ENCODE measurements at places on chromosomes 2 and 18.

DNA sequence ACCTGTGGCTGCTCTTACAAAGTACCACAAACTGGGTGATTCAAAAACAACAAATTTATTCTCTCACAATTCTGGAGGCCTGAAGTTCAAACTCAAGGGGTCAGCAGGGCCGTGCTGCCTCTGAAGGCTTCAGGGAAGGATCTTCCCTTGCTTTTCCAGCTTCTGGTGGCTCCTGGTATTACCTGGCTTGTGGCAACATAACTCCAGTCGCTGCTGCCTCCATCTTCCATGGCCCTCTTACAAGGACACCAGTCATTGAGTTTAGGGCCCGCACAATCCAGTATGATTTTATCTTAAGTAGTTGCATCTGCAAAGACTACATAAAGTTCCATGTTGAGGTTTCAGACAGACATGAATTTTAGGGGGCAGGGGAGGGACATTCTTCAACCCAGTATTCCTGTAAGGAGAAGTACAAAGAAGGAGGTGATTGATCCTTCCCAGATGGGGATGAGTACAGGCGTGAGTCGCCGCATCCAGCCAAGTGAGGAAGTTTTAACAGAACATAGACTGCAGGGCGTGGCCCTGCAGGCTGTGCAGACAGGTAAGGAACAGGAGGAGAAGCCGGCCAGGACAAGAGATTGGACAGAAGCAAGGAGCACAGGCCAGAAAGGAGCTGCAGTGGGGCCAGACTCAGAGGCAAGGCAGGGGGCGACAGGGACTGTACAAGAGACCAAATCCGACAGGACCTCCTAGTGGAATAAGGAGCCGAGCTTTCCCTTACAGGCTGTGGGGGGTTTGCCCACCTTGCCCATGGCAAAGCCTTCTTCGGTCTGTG lies 44.4 kb upstream of the BZW1 start:
- no peak for DNase-seq

- no peak for DNase-seq
These were observed 2.2 kb downstream of the IRS1 start for GRCh38 chr2:226797289-226797988.

DNA sequence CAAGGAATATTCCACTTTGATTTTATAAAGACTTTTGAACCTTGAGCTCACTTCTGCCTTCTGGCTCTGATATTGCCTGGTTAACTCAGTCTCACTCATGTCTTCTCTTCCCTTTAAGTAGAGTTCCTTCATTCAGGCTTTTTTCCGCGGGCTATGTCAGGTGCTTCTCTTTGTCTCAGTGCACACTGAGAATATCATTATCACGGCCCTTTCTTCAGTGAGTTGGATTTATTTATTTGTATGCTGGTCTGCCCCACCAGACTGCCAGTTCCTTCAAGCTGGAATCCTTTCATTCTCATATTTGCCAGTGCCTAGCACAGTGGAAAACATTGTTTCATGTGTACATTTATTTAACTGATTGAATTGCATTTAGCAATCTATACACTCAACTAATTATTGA lies 136.5 kb downstream of the DOK6 start:
- no peak for DNase-seq

GRCh38 chr2:1134629-1135028 lies 184.0 kb downstream of the SNTG2 start:
- no peak for DNase-seq

- no peak for DNase-seq
These were observed 19.1 kb upstream of the TXNDC2 start for GRCh38 chr18:9866627-9867026.

DNA sequence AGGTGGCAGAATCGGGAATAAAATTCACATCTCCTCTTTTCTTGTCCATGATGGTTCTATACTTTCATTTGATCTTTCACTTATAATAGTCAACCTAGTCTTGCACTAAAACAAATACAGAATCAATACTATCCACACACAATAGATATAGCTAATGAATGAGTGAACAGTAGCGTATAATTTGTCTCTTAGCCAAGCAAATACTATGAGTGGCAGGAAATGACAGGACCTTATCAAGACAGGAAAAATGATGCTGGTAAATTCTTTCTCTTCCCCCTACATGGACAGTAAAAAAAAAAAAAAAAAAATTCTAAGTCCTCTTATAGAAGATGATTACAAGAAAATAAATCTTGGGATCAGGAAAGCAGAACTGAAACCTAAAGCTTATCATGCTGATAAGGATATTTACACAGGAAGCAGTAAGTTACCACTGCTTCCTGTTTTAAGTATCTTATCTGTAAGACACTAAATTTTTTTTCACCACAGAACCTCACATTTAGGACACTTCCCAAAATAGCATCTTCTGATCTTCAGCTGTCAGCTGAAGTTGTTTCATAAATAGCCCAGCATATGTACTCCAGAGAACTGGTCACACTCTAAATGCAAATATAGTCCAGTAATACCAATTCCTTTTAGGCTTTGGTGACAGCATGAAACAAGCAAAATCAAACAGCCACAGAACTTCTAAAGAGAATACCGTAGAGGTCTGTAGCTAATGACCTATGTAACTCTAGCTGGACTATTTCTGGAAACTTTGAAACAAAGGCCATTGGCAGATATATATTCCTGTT lies 27.0 kb downstream of the IRS1 start:
- DNase-seq: no peak

GRCh38 chr2:44246436-44246835 lies 28.8 kb upstream of the SLC3A1 start:
- DNase-seq: no peak

DNA sequence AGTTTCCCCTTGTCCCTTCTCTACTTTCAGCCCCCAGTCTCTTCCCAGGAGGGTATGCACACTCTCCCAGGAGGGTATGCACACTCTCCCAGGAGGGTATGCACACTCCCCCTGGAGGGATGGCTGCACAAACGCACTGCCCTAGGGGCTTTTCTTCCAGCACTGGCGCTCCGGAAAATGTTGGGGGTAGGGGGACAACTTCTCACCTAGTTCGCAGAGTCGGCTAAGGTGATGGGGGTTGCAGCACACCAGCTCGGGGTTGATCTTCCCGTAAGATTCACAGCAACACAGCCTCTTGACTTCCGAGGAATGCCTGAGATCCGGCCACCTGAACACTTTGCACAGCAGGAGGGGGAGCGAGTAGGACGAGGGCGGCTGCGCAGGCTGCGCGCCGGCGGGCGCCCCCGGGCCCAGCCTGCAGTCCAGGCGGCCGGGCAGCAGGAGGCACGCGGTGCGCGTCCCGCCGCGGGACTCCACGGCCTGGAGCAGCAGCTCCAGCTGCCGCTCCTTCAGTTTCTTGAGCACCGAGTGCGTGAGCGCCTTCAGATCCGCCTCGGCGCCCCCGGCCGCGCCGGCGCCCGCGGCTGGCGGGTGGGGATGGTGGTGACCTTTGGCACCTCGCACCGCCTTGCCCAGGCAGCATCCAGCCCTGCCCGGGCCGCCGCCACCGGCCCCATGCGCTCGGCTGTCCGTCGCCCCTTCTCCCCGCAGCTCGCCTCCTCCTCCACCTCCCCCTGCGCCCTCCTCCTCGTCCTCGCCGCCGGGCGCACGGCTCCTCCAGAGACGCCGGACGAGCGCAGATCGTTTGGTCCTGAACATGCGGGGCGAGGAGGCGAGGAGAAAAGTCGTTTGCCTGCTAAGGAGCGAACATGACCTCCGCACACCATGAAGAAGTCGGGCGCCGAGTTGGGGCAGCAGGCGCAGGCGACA lies 894 bp downstream of the SMAD7 start:
- peak; percentile 35 for DNase-seq

All from activated T-cell treated with anti-CD3 and anti-CD28 coated beads for 48 hours (primary cell).